ENCODE measurements at places on chromosomes 5 and 9.

DNA sequence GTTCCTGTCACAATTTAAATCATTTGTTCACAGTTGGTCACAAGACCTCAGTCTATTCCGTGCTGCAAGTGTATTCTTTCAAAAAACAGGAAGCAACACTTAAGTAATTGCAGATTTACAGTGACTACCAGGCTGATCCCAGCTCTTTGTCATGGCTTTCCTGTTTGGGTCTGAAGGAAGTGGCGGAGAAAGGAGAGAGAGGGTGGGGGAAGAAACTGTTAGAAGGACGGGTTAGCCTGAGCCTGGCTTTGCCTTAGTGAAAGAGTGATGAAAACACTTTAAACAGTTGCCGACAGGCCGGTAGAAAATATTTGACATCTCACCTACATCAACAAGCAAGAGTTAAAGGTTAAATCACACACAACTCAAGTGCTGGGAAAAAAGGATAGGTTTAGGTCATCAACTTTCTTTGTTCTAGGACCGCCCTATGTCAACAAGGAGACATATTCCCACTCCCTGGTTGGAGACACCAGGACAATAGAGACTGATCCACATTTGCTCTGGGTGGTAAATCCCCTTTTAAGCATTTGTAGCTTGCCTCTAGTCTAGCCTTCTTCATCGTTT is 102.2 kb upstream of the DAB2 start:
- DNase-seq = no peak

DNA sequence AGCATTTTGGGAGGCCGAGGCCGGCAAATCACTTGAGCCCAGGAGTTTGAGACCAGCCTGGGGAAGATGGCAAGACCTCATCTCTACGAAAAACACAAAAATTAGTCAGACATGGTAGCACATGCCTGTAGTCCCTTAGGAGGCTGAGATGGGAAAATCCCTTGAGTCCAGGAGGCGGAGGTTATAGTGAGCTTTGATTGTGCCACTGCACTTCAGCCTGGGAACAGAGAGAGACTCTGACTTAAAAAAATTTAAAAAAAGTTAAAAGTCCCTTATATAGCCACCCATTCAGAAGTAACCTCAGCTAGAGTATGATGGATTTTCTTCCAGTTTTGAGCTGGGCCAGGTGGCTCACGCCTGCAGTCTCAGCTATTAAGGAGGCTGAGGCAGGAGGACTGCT is 72.4 kb downstream of the UGCG start:
- peak; percentile 55 for DNase-seq

DNA sequence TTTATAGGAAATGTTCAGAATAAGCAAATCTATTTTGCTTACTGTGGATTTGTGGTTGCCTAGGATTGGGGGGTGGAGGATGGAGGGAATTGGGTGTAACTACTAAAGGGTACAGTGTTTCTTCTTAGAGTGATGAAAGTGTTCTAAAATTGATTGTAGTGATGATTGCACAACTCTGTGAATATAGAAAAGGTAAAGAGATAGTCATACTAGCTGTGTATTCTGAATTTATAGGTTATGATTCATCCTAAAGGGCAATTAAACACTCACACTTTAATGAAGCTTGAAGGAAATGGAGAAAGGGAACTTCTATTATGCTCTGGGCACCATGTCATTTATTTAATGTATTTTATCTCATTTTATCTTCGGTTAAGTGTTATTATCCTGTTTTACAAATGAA is 9.9 kb downstream of the TXNDC8 start:
- no peak for DNase-seq

GRCh38 chr5:151047814-151048425 is 27.5 kb downstream of the GPX3 start:
- DNase-seq = peak; percentile 53

- peak; percentile 53 for DNase-seq
These were observed 79.2 kb downstream of the OTULIN start for GRCh38 chr5:14743601-14744295.

DNA sequence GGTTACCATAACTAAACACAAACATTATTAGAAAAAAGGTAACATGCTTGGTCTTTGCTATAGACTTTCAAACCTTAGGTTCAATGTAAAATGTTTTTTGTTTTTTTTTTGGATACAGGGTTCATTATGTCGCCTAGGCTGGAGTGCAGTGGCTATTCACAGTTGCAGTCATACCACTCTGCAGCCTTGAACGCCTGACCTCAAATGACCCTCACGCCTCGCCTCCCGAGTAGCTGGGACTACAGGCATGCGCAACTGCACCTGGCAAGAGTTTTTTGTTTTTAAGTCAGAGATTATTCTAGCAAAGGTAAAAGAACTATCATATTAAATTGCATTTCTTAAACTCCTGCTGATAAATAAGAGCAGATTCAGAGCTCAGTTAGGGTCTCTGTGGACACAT is 55.1 kb upstream of the NR5A1 start:
- DNase-seq = no peak

DNA sequence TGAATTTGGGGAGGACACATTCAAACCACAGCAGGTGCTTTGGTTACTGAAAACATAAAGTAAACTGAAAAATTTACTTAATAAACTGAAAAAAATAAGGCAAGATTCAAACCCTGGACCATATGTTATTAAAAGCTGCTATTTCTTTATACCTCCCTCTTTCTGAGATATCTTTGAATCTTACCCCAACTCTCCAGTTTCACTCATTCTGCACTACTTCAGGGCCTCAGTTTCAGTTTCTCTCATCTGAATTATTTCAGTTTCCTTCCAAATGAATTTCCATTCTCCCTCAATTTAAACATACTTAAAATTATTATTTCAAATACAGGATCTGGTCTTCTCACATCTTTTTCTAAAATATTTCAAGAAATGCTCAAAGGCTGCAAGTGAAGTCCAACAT is 4.9 kb upstream of the OXCT1 start:
- DNase-seq = no peak

DNA sequence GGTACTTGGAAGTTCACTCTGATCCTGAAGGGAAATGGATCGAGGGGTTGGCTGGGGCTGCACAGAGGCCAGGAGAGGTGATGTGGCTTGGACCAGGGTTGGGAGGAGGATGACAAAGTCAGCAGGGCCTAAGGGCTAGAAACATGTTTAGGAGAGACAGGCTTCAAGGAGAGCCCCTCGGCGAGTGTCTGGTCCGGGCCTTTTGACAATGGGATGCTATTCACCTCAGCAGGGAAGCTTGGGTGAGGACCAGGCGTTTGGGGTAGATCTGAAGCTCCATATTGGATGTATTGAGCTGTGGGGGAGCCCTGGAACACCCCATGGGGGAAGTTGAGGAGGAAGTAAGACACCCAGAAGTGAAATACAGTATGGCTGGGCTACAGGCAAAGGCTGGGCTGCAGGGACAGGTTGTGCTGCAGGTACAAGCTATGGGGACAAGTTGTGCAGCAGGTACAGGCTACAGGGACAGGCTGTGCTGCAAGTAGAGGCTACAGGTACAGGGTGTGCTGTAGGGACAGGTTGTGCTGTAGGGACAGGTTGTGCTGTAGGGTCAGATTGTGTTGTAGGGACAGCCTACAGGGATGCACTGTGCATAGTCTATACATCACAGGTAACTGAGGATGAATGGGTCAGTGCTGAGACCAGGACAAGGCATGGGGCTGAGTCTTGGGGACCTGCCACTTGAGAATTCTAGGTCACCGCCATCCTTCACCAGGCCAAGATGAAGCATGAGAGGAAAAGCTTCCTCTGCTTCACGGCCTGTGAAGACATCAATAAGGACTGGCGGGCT is 22.7 kb upstream of the FIBCD1 start:
- DNase-seq = no peak

GRCh38 chr5:34550964-34551363 is 105.2 kb upstream of the RAI14 start:
- DNase-seq = no peak

DNA sequence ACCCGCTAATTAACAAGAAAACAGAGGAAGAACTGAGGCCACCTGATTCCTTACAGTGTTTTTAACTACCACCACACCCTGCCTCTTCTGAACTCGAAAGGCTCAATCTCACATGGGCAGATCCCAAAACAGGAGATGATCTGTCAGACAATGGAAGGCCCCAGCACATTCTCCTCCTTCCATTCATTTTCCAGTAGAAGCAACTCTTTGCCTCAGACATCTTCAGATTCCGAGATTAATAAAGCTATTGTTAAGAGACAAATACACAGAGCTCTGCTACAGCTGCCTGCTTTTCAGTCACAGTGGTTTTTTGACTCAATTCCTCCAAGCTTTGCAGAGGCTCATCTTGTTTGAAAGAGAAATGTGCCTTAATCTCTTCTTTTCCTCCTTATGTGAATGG is 127.2 kb upstream of the ADAMTSL1 start:
- DNase-seq = no peak

DNA sequence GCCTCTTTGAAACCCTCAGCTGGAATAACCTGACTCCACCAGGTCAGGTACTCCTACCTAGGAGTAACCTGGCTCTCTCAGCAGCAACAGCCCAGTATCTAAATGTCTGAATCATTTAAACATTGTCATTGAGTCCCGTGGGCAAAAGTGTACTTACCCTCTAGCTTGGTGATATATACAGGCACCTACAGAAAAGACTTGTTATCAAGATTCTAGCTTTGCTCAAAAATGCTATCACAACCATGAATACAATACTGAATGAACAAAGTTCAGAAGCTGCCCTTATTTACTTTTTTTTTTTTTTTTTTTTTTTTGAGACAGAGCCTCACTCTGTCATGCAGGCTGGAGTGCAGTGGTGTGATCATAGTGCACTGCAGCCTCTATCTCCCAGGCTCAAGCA is 268.2 kb downstream of the ZNF608 start:
- no peak for DNase-seq

GRCh38 chr5:148255456-148255855 is 13.1 kb upstream of the SPINK13 start:
- DNase-seq = peak; percentile 1

- DNase-seq = no peak
These were observed 31.3 kb upstream of the SH3PXD2B start for GRCh38 chr5:172485511-172486202.

DNA sequence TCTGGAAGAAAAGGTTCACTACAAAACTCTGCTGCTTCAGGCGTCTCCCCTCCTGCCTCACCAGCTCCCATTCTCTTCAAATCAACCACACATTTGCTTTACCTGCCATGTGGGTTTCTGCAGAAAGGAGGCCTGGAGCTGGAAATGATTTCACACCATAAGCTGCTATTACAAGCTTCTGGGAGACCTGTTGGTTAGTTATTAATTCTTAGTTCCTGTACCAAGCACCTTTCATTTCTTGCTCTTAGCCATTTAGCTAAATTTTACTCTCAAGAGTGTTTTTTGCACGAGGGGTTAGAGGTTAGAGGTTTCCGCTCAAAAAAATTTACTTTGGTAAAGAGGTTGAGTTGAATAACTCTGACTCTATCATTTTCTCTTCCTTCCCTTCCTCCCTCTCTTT is 70.3 kb downstream of the MAP1B start:
- DNase-seq = no peak

GRCh38 chr9:72477930-72478518 is 43.4 kb upstream of the TMC1 start:
- peak; percentile 59 for DNase-seq

DNA sequence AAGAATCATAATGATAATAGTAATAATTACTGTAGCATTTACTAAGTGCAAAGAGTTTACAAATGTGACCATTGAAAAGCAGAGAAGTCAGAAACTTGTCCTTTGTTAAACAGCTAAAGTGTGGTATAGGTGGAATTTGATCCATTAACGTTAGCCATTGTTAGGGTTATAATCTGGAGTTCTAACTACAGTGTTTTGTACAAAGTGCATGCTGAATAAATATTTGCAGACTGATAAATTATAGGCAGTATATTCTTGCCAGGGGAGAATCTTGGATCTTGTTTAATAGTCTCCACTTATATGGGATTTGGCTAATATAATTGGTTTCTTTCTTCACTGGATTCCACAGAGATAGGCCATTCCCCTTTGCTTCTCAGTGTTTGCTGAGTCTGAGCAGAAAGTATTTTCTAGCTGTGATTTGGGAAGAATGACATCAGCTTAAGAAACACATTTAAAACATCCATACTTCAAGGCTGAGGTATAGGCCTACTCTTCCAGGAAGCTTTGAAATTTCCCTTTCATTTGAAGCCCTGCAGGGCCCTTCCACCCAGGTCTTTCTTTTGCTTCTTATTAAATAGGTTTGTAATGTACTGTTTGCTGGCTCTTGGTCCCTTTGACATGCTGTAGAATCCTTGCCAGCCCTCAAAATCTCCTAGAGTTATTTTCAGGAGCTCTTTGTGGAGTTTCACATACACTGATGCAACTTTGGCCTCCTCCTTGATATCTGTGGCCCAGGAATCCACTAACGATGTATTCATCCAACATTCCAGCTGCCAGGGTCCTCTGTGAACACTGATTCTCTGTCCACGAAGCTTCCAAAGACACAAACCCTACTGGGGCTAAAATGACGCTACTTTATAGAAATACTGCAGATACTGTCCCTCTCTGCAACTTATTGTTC is 51.4 kb downstream of the ATP10B start:
- DNase-seq = no peak

DNA sequence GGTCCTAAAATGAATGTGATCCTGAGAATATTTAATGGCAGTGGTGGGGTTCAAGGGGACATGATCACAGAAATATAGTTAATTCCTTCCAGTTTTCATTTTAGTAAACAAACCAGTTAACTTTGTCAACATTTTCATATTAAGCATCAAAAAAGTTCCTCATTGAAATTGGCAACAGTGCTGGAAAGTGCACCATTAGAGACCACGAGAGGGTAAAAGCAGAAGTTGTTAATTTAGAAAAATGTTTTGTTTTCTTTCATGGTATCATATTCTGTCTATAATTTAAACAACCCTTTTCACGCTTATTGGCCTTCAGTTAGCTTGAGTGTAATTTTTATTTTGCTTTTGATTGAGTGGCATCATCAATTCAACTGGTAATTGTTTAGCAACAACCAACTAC is 11.9 kb downstream of the GIN1 start:
- DNase-seq = no peak

- no peak for DNase-seq
These were observed 23.7 kb downstream of the CSNK1G3 start for GRCh38 chr5:123535648-123536047.

DNA sequence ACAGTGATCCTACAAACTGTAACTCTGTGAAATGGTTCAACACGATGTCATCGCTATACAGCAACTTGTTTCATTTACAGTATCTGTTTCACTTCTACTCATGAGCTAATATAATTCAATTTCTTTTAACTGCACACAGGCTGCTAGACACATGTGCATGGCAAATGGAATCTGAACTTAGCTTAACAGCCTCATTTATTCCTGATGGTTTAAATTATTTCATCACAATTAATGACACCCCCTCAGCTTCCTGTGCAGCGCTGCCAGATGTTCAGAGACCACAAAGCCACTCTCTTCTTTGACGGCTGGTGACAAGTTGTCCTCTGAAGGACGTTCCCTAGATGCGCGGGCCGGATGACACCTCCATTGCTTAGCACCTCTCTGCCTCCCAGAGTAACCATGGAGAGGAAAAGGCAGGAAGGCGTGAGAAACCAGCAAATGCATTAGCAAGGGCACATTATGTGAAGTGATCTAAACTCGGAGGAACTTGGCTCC is 191.1 kb downstream of the BNC2 start:
- no peak for DNase-seq

DNA sequence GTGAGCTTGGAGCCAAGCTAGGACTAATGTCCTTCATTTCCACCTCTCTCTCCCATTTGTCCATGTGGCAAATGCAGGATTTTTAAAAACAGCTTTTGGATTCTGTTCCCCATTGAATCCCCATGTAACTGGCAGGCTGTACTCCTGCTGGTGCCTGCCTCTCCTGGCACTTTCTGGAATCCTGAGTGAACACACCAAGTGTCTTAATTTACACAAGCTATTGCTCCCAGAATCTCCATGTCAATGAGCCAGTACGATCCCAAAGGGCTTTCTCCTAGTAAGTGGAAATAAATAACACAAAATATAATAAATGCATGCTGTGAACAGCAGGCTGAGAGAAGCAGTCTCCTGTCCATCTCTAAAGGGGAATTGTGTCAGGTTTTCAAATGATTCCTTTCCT is 88.4 kb upstream of the WWC1 start:
- DNase-seq = no peak

All from adipocyte (in vitro differentiated cells).